ENCODE measurements at places on chromosomes 7 and 10.

DNA sequence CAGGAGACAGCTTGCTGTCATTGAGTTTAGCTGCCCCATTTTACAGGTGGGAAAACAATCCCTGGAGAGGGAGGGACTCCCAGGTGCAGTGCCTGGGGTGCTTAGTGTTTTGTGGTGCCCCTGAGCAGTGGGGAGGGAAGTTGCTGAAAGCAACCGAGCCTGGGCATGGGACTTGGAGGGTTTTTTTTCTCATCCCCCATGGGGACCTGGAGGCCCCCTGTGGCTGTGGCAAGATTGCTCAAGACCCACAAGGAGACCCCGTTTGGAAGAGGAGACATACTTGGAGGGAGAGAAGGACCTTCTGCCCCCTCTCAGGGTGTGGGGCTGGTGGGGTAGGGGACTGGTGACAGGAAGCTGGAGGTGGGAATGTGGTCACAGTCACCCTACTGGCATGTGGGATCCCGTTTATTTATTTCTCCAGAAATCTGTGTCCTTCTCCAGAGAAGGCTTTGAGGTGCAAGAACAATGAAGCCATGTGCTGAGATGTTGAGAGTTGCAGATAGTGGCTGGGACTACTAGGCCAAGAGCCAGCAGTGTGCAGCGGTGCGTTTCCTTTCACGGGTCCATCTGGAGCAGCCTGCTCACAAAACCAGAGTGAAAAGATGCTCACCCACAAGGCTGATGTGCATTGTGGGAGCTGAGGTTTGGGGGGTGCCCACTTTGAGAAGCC, 21.5 kb downstream of the ZMIZ1 start:
- no peak for DNase-seq

DNA sequence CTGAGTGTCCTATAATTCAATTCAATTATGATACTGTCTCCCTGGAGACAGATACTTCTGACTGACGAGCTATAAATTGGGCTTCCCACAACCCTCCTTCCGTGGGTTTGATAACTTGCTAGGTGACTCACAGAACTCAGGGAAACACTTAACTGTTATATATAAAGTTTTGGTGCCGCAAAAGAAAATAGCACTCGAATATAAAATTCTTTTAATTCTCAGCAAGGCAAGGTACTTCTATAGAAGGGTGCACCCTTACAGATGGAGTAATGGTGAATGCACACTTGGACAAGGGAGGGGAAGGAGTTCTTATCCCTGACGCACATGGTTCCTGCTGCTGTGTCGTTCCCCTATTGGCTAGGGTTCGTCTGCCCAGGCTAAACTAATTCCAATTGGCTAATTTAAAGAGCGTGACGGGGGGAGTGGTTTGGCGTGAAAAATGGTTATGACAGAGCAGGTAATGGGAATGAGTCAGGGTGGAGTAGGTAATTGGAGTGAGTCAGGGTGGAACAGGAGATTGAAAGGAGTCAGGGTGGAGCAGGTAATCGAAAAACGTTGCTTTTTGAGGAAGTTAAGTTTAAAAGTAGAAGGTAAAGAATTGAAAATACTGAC, 20.8 kb upstream of the GHITM start:
- DNase-seq, result no peak

DNA sequence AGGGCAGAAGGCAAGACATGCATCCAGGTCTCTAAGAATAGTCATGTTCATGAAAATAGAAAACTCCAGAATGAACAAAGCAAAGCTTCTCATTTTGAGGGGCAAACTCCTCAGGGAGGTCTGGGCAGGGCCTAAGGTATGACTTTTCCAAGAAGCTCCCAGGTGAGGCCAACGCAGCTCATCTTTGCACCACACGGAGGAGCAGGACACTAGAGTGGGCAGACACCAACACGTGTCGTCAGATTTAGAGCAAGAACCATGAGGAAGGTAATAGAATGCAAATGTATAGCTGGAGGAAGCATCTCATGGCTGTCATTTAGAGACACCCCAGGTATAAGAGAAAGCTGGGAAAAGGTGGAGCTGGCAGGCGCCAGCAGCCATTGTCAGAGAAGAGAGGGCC, 95.7 kb downstream of the WDFY4 start:
- no peak for DNase-seq

DNA sequence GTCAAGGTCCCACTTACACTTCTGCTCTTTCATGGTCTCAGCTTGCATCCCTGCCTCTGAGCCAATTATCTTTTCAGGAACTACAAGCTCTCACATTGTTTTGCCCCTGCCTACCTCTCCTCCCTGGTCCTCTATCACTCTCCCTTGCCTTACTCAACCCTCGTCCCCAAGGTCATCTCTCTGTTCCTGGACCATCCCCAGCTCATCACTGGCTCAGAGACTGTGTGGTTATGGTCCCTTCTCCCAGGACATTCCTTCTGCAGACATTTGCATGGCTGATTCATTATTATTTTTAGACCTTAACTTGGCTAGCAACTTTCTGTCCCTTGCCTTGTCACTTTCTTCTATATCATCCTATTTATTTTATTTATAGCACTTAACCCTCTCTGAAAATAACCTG, 17.8 kb upstream of the GPAM start:
- no peak for DNase-seq

DNA sequence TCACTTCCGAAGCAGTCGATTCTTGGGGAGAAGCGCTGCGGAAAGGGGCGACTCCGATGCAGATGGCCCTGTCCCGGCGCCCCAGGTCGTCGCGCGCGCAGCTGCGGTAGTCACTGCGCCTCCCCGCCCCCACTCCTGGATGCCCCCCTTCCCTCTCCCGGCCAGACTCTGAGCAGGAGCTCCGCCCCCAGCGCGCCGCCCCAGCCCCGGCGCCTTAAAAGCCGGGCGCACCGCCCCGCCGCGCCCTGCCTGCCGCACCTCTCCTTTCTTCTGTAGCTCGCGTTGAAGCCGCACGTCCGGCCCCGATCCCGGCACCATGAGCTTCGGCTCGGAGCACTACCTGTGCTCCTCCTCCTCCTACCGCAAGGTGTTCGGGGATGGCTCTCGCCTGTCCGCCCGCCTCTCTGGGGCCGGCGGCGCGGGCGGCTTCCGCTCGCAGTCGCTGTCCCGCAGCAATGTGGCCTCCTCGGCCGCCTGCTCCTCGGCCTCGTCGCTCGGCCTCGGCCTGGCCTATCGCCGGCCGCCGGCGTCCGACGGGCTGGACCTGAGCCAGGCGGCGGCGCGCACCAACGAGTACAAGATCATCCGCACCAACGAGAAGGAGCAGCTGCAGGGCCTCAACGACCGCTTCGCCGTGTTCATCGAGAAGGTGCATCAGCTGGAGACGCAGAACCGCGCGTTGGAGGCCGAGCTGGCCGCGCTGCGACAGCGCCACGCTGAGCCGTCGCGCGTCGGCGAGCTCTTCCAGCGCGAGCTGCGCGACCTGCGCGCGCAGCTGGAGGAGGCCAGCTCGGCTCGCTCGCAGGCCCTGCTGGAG, at the start of gene INA:
TSS of gene INA (plus strand) at position 243 of the 817 bp plus-strand sequence. CDS start at position 317, 74 bp downstream.
- DNase-seq, result peak; percentile 64

DNA sequence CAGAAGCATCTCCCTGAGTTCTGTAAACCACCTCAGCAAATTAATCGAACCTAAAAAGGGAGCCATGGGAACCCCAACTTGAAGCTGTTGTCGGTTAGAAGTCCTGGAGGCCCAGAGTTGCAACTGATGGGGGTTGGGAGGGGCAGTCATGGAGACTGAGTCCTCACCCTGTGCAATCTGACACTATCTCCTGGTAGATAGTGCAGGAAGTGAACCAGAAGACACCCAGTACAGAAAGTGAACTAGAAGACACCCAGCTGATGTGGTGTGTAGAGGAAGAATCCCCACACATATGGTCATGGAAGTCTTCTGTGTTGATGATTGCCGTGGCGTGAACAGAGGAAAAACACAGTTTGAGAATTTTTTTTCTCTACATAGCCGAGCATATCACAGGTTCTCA, 58.8 kb upstream of the SRRM3 start:
- DNase-seq, result no peak

- no peak for DNase-seq
These were observed 1531.1 kb upstream of the LRRTM3 start for GRCh38 chr10:65394502-65395297.

GRCh38 chr7:30924624-30925023, 13.0 kb downstream of the AQP1 start:
- DNase-seq, result no peak

- no peak for DNase-seq
These were observed 163.0 kb downstream of the KMT2E start for GRCh38 chr7:105177026-105177425.

Data from GM10248 (cell line).